ENCODE measurements at places on chromosomes 5 and 9.

DNA sequence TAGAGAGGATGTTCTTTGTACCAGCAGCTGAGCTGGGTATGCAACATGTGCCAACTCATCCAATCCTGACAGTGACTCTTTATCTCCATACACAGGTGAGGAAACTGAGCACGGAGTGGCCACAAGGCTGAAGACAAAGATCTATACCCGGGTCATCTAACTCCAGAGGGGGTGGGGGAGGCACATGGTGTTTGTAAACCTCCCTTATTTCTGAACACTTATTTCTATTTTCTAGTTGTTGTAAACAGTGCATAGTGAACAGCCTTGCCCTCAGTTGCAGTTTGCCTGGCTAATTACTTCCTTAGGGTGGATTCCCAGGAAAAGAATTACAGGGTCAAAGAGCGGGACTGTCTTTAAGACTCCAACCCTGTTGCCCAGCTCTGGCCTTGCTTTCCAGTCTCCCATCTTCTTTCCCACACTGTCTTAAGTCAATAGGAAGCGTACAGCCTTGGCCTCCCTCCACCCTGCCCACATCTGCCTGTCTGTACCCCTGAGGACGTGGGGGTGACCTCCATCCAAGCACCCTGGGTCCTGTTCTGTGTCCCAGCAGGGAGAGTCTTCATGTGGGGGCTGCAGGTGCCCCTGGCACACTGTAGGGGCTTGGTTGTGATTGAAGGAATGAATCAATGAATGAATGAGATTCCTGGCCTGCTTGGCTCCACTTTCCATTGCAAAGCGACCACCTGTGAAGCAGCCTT, 13.2 kb upstream of the FIBCD1 start:
- DNase-seq: no peak

DNA sequence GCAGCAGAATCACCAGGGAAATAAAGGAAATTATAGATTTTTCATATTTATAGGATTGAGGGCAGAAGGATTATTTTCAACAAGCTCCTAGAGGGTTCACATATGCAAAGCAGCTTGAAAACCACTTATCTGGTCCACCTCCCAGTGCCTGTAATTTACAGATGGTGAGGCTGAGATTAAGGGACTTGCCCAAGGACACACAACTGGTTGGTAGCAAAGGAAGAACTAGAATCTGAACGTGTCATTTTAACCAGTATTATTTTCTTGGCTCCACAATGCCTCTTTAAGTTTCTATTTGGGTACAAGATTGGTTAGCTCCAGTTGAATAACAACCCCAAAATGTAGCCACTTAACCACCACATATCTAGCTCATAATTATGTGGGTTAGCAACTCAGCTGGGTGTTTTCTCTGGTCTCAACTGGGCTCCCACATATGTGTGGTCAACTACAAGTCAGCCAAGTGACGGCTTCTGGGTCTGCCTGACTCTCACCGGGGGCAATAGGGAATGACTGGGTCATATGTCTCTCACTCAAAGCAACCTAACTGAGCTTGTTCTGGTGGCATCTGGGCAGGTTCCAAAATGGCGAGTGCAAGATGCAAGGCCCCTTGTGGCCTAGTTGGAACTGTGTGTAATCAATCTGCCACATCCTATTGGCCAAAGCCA, 127.7 kb downstream of the ZDHHC21 start:
- no peak for DNase-seq

DNA sequence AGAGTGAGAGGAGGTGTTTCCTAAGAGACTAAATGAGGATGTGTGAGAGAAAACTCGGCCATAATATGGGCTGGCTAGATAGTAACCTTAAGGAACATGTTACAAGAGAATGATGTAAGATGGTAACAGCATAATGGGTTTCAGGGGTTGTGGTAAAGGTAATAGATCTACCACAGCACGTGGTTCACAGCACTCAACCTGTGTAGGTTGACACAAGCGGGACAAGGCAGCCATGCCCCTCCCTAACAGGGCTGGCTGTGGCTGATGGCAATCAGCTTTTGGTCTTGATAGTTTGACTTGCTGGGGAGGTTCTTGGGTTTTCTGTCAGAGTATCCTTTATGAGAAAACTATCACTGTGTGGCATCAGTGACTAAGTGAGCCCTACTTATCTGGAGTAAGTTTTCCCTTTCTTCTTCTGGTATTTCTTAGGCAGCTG, 138.6 kb downstream of the TRIO start:
- peak; percentile 57 for DNase-seq

DNA sequence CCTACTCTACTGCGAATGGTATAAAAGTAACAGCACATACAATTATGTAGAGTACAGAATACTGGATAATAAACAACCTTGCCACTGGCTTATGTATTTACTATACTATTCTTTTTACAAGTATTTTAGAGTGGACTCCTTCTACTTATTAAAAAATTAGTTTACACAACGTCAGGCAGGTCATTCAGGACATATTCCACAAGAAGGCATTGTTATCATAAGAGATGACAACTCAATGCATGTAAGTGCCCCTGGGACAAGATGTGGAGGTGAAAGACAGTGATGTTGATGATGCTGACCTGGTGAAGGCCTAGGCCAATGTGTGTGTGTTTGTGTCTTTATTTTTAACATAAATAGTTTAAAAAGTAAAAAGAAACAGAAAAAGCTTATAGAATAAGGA, 421.7 kb downstream of the CDH12 start:
- DNase-seq: no peak

GRCh38 chr5:131495536-131496399, 139.3 kb downstream of the RAPGEF6 start:
- DNase-seq: no peak

DNA sequence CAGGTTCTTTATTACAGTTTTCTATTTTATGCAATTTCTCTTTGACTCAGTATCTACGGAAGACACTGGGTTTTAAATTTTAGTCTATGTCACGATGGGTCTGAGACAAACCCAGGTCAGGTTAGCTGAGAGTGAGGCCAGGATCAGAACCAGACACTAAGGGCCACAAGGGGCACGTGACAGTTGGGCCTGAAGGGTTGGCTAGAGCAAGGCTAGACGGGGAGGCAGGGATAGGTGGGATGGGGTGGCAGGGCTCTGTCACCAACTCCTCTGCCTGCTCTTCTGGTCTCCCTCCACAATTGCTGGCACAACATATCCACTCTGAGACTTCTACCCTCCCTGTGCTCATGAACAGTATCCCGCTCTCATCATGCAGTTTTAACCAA, 76.4 kb downstream of the MED27 start:
- DNase-seq: no peak

GRCh38 chr9:137611623-137612609, 6.4 kb downstream of the ARRDC1 start:
- no peak for DNase-seq

GRCh38 chr9:27633764-27634163, 60.5 kb upstream of the C9orf72 start:
- no peak for DNase-seq

DNA sequence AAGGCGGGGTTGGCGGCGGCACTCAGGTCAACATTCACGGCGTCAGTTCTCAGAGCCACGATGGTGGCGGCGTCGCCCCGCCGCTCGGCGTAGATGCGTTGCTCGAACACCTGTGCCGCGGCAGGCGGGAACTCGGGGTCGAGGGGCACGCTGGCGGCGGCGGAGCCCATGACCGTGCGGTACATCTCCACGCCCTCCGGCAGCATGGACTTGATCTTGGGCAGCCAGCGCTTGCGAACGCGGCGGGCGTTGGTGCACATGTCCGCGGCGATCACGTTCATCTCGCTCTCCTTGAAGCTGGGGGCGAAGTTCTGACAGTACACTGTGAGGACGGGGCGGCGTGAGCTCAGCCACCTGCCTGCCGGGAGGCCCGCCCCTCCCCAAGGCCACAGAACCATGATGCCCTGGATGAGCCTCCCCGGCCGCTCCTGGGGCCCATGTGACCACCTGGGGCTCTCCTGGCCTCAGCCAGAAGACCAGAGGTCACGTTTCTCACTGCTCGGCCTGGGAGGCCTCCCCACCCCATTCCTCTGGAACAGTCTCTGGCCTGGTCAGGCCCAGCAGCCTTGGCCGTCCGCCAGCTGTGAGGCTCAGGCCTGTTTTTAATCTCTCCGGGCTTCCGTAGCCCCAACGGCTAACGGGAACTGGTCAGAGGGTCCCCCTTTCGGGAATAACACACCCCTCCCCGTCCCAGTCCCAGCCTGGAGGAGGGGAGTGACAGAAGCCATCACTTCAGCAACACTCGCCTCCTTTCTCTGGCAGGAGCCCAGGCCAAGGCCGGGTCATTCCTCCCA, 50.7 kb upstream of the UBAC1 start:
- no peak for DNase-seq

- DNase-seq: no peak
These were observed 7.3 kb downstream of the QSOX2 start for GRCh38 chr9:136238342-136238732.

DNA sequence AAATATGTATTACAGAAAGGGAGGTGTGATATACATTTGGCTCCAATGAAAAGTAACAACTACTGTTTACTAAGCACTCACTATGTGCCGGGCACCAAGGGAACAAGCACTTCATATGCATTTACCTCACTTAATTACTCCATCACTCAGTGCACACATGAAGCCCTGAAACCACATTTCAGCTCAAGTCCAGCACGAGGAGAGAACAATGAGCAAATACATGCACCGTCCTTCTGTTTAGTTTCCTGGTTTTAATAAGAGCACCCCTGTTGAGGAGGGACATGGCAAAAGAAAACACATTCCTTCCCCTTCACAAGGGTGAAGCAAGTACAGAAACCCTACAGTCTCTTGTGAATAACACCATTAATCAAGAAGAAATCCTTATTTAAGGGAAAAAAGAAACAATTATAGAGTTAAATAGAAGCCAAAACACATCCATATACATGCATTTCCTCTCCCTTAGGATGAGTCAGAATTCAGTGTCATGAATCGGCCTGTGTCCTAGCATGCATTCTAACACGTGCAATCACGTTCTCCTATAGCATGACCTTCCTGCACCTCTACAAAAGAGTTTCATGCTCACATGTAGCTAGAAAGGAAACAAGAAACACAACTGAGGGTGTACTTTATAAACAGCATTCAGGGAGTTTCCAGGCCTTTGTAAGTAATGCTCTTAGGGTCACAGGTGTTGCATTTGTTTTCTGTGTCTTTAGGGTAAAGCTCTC, 411.6 kb downstream of the BNC2 start:
- no peak for DNase-seq

DNA sequence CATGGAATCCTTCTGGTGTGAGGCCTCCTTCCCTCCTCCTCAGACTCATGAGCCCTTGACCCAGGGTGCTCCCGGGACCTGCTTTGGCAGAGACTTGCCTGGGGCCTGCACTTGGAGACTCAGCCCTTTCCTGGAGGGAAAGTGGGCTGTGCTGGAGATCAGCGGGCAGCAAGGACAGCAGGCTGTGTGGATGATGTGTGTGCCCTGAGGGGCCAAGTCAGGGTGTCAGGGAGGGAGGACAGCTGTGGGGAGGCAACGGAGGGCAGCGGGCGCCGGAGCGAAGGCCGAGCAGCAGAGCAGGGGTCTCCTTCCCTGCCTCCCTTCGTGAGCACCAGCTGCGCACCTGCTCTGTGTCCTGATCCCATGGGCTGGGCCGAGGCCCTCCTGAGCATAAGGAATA, 6.1 kb upstream of the CSF2 start:
- DNase-seq: no peak

GRCh38 chr5:113343343-113343742, 91.4 kb downstream of the TSSK1B start:
- no peak for DNase-seq

GRCh38 chr5:132427281-132428146, 58.0 kb downstream of the SLC22A5 start:
- no peak for DNase-seq

GRCh38 chr5:171771856-171772255, 13.8 kb upstream of the SMIM23 start:
- no peak for DNase-seq

- DNase-seq: no peak
These were observed 524 bp downstream of the CCNB1 start for GRCh38 chr5:69167493-69167855.

DNA sequence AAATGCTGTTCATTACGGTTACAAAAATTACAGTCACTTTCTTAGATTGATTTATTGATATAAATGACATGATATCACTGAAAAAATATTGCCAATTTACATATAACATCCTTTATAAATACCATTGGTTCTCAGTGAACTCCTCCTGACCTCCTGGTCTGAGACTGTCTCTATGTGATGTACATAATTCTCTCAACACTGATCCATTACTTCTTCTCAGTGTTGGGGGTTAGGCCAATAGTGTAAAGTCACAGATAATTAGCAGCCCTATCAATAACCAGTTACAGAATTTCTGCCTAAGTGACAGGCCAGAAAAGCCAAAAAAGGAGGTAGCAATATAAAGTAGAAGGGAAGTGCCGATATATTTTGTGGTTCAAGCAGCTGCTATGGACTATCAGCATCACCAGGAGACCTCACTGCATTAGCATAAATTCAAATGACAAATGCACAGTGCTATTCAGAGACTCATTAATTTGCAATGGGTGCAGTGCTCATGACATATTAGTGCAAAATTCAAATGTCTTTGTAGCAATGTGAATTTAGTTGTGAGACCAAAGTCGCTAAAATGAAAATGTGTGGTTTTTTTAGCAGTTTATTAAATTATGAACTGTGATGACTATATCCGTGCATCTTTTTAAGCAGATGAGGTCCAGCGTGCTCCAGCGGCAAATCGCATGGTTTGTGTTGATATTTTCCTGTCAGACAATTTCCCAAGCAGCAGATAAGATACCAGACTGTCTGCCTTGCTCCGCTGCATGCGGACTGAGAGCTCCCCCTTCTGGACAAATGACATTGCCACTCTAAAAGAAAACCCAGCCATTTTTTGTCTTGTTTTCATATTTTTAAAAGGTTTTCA, 144.6 kb downstream of the CETN3 start:
- peak; percentile 30 for DNase-seq

GRCh38 chr9:126799034-126799433, 5.8 kb upstream of the ZBTB43 start:
- DNase-seq: no peak

DNA sequence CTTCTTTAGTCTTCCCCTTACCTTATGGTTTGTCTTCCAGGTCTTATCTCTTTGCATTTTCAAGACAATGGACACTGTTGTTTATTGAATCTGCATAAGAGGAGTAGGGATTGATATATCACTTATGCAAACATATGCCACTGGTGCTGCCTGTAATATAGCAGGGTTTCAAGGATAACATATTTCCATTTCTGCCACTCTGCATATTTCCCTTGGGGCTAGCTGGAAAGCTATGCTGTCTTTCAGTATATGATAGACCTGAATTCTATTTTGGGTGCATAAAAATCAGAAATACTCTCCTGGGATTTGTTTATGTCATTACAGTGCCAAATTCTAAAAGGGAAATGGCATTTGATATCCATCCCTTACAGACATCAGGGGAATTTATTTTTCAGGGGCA, 400.2 kb downstream of the TLR4 start:
- no peak for DNase-seq
